ENCODE measurements at places on chromosomes 3 and 15.

DNA sequence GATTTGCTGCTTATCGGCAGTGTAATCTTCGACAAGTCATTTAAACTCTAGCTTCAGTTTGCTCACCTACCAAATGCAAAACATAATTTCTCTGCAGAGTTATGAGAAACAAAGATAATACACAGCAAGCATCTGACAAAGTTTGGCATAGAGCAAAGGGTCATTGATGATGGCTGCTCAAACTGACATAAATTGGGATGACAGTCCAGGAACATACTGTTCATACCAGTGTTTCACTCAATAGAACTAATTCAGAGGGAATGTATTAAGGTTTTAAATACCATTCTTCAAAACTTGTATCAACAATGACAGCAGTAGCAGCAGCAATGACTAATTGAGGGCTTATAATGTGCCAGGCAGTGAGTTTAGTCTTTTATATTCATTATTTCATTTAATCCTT lies 137.6 kb downstream of the SPATA16 start:
- DNase-seq: no peak

GRCh38 chr3:87198774-87199173 lies 28.3 kb upstream of the CHMP2B start:
- DNase-seq: no peak

DNA sequence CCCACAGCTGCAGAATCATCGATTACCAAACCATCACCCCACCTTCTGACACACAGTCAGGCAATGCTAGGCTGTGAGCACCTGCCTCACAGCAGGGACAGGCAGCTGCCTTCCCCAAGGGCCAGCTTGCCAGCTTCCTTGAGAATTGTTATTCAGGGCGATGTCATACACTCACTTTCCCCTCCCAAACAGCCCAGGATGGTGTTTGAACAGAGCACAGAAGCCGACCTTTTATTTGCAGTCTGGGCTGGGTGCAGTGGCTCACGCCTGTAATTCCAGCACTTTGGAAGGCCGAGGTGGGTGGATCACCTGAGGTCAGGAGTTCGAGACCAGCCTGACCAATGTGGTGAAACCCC lies 84.5 kb upstream of the HERC1 start:
- DNase-seq: no peak

GRCh38 chr3:190288836-190289235 lies 33.4 kb downstream of the CLDN1 start:
- DNase-seq: no peak

DNA sequence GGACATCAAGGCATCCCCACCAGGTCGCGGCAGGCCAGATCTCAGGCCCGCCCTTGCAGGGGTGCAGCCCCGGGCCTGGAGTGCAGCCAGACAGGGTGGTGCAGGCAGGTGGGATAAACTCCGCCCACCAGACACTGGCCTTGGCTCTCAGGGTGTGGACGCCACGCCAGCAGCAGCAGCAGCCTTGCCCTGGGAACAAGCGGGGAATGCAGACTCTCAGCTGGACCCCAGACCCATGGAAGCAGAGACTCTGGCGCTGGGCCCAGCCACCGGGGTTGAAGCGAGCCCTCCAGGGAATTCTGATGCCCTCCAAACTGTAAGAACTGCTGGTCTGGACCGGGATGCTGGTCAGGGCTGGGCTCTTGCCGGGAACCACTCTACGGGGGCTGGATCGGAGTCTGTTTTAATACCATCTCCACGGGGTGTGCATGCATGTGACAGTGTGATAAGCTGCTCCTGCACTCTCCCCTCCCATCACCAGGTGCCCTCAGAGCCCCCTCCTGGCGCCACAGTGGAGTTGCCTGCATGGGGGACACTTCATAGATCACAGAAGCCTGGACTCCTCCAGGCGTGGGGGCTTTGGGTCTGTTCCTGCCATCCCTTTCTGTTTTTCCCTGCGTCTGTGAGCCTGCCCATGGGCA lies 142.7 kb downstream of the NSMCE3 start:
- peak; percentile 62 for DNase-seq

DNA sequence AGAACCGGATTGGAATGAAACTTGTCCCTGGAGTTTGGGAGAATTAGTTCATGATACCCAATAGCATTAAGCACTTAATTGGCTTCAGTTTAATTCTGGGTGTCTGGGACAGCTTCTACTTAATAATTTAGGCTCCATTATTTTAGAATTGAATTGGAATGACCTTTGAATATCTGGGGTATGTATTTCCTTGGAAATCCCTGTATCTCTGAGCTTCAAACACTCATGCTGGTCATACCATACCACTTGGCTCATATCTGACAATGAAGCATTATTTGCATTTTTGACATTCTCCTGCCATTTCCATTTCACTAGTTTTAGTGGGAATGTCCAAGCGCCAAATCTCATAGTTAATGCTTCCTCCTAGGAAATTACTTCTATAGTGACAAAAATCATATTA lies 393.1 kb downstream of the DIPK2A start:
- no peak for DNase-seq

GRCh38 chr3:157029365-157029790 lies 130.6 kb downstream of the CCNL1 start:
- DNase-seq: no peak

Measured in iPS-NIHi11 (cell line).